AG08395 (cell line): ENCODE measurements at places on chromosomes 11 and 22.
A peak's percentile ranks its signal among the peaks of the same experiment; 100 is the strongest.

- no peak for DNase-seq
Measured at GRCh38 chr11:69140635-69141034, 15.1 kb upstream of the SMIM38 start.

GRCh38 chr22:26527574-26528465 lies 15.5 kb upstream of the TFIP11 start:
- no peak for DNase-seq

DNA sequence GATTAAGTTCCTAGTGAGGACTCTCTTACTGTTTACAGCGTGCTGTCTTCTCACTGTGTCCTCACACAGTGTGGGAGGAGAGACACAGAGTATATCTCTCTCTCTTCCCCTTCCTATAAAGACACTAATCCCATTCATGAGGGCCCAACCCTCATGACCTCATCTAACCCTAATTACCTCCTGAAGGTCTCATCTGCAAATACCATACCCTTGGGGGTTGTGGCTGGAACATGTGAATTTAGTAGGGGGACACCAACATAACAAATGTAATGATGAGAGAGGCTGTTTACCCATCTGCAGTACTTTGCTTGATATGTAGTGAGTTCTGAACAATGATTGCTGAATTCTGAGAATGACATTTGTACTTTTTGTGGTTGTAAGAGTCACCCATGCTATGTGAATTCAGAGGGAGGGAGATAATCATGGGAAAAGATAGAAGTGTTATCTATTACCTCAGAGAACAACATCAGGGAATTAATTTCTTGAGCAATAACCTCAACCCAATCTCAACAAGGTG lies 4.9 kb upstream of the OR52W1 start:
- DNase-seq = no peak

DNA sequence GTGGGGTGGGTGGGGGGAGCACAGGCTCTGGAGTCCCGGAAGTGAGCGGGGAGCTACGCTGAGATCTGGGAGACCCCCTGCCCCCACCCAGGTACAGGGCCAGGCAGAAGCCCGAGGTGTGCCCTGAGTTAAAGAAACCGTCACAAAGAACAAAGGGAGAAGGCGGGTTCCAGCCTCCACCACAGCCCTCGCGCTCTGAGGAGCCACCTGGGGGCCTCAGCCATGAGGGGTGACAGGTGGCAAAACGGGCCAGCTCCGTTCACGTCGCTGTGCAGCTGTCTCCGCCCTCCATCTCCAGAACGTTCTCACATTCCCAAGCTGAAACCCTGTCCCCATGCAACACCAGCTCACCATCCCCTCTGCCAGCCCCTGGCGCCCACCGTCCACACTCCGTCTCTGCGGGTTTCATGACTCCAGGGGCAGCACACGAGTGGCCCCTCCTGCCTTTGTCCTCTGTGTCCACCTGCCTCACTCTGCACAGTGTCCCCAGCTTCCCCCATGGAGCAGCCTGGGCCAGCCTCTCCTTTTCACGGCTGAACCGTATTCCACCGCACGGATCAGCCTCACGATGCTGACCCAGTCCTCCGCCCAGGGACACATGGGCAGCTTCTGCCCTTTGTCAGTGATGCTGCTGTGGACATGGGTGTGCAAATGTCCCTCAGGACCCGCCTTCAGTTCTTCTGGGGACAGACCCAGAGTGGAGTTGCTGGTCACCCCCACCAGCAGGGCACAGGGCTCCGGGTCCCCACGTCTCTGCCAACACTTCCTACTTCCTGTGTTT lies 1.7 kb upstream of the MUC5B start:
- DNase-seq = no peak

DNA sequence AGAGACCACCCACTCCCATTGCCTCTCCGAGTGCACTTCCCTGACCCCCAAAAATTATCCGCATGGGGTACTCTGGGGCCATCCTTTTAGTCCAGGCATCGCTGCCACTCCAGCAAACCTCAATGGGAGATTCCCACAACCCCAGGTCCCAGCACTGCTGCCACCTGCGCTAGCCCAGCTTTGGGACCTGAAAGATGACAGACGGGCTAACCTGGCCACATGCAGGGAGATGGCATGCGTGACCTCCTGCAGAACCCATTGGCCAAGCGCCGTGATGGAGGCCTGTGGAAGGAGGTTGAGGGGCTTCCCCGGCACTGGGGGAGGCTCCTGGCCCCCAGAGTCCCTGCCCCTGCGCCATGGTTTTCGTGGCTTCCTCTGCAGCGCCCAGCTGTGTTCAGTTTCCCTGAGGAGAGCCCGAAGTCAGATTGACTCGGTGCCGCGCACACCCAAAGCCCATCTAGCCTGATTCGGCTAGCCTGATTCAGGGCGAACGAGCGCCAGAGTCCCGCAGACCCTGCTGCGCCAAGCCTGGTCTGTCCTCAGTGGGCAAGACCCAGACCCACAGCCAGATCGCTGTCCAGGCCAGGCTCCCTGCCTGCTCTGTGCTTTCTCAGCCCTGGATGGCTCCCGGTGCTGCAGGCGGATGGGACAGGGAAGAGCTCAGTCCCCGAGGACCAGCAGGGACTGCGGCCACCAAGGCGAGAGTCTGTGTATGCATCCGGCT lies 751 bp upstream of the WNT7B start:
- no peak for DNase-seq

DNA sequence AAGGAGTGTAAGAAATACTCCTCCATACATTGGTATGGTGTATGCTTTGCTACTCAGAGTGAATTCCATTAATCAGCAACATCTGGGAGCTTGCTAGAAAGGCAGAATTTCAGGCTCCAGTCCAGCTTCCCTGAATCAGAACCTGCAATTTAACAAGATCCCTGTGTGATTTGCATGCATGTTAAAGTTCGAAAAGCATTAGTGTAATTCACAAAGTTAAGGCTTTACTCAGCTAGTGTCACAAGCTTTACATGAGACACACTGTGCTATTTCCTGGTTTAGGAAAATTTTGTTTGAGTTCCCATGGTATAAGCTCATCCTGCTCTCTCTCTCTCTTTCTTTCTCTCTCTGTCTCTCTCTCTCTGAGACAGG lies 37.0 kb upstream of the HEPHL1 start:
- DNase-seq = no peak

DNA sequence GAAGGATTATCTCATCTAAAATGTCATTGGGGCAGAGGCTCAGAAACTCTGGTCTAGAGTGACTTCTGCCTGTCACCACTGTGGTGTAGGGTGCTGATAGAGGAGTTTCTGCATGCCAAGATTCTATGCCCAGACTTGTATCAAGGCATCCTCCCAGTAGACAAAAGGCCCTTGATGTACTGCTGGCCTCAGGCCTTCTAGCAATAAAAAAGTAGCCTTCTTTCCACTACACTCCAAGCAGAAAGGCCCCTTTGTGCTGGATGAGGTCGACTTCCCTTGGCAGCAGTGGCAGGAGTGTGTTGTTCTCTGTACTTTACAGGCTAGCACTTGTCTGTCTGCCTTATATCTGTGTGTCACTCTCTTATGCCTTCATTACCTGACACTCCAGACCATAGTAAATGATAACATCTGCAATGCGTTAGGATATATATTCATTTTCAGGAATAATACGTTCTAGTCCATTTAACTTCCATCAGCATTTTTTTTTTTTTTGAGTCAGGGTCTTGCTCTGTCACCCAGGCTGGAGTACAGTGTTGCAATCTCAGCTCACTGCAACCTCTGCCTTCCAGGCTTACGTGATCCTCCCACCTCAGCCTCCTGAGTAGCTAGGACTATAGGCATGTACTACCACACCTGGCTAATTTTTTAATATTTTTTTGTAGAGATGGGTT lies 49.5 kb upstream of the RRM1 start:
- DNase-seq = no peak

DNA sequence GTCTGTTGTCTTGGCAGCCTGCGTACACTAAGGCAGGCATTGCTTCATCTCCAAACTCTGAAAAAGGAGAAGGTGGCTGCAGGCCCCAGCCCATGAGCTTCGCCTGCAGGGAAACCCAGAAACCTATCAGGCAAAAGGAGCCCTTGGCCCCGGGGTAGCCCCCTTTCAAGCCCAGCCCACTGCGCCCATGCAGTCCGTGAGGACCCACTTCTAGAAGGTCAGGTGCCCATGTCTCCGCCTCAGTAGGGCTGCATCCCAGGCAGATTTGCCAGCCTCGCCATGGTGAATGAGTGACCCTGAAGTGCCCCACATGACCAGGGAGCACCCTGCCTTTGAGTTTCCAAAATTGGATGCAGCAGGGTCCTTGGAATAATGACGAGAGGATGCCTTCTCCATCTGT lies 1158.4 kb downstream of the BRD1 start:
- DNase-seq = no peak

DNA sequence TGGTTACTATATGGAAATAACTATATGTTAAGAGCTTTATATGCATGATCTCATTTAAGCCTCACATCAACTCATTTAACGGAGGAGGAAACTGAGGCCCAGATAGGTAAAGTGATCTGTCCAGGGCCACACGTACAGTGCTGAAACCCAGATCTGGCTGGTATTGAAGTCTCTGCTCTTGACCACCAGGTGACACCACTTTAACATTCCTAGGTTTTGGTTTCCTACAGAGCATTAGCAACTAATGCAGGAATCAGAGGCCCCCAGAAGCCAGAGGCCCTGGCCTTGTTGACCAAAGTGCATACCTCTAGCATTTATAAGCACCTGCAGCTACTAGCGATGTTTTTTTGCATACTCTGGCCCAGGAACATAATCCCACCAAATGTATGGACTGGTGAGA lies 12.9 kb upstream of the LIMK2 start:
- DNase-seq = no peak

DNA sequence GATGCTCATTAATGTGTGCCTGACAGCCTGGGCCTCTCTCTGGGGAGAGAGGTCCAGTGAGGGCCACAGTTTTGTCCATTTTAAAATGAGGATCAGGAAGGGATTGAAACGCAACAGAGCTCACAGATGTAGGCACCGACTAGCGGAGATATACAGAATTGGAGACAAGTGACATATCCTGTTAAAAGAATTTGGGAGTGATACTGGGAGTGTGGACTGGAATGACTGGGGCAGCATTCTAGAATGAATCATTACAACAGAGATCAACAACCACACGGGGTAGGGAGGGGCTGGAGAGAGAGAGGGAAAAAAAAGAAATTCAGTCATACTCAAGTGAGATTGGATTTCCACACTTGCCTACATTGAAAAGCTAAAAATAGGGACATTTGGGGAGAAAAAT lies 2.5 kb upstream of the NCAM1 start:
- DNase-seq = peak; percentile 39

DNA sequence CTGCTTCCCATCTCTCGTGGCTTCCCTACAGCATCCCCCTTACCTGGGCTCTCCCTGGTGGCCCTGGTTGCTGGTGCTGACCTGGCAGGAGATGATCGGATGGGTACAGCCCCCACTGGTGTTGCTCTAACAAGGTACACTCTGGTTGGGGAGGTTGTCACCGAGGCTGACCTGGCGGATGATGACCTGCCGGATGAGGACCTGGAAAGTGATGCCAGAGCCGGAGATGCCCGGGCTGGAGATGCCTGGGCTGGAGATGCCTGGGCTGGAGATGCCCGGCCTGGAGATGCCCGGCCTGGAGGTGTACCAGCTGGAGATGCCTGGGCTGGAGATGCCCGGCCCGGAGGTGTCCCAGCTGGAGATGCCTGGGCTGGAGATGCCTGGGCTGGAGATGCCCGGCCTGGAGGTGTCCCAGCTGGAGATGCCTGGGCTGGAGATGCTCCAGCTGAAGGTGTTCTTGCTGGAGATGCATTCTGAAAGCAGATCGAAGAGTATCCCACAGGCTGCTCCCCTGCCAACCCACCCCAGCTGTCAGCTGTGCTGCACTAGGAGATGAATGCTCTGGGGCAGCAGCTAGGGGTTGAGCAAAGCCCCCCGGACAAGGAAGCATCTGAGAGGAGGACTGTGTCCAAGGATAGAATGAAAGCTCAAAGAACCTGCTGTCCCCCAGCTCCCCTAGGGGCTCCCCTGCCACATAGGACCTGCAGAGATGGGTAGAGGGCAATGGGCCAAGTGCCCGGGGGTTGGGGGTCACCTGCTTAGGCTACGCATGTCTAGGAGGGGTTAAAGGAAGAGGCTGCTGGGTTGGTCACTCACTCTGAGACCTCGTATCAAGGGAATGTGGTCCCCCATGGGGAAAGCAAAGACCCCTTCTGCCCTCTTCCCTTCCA lies 10.6 kb downstream of the TMPRSS13 start:
- DNase-seq = no peak

DNA sequence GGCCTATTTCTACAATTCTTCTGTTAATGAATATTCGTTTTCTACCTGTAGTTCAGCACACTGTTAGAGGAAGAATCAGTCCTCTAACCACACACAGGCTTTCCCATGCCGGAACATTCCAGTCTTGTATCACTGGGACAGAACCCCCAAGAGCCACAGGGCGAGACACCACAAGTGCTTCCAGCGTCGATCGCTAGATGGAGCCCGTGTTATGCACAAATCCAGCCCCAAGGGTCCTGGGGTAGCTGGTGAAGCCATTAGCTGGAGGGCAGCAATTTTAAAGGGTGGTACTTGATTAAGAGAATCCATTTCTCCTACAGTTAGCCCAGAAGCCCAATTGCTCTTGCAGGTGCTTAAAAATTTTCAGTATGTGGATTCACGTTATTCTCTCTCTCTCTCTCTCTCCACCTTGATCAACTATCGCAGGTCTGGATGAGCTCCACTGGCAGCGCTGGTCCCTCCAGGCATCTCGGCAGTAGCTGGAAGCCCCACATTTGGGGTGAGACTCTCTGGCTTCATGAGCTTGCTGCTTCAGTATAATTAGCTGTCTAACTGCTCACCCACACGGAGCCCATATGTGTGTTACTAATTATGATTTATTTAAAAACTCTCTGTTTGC lies 148.2 kb upstream of the SNX19 start:
- DNase-seq = peak; percentile 85

GRCh38 chr11:92826603-92827002 lies 142.8 kb upstream of the MTNR1B start:
- no peak for DNase-seq

DNA sequence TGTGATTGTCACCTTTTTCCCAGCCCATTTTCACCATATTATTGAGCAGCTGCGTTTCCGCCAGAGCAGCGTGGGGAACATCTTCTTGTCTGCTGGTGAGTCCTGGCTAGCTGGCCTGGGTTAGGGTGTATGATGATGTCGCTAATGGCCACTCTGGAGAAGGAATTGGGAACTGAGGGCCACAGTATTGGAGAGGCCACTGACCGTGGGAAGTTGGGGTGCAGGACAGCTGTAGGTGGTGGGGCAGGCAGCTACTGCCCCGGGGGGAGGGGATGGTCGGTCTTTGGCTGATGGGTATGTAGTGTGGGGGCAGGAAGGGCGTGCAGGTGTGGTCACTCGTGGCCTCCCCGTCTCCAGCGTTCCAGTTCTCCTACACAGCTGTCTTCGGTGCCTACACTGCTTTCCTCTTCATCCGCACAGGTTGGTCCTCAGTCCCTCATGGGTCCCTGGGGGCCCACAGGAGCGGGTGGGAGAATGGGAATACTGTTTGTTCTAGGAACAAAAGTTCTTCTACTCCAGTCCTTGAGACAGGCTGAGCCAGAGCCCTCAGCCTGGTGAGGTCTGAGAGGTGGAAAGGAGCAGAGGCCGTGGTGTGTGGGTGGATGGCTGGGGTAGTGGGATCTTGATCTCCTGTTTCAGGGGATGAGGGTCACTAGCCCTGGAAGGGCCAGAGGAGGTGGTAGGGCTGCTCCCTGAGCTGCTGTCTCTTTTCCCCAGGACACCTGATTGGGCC lies 2.1 kb downstream of the RCE1 start:
- DNase-seq = no peak
